Aorta (tissue), 5 donors: ENCODE measurements at places on chromosomes 12 and 14. TPM values are rescaled to one million over a fixed set of nuclear protein-coding genes. Genes with fewer than 3 reads are reported as not detected.

Gene MAPKAPK5
- 44.4 TPM for total RNA-seq

Gene ZNF891
- total RNA-seq = 3.5 TPM

Gene GARIN6
- total RNA-seq = not detected

Gene RNASE13
- total RNA-seq = not detected

Gene DBX2
- total RNA-seq = 0.19 TPM

Gene TSHR
- 0.30 TPM for total RNA-seq

Gene CHGA
- not detected for total RNA-seq

Gene ITPK1
- total RNA-seq = 50.8 TPM

Gene PPP1R1A
- total RNA-seq = 13.6 TPM

Gene OSGEP
- total RNA-seq = 27.5 TPM

GRCh38 chr14:68612049-68612448 is 180.8 kb downstream of the ZFP36L1 start:
- no peak for DNase-seq

GRCh38 chr14:75342762-75343599 is 64.4 kb downstream of the FOS start:
- no peak for DNase-seq

DNA sequence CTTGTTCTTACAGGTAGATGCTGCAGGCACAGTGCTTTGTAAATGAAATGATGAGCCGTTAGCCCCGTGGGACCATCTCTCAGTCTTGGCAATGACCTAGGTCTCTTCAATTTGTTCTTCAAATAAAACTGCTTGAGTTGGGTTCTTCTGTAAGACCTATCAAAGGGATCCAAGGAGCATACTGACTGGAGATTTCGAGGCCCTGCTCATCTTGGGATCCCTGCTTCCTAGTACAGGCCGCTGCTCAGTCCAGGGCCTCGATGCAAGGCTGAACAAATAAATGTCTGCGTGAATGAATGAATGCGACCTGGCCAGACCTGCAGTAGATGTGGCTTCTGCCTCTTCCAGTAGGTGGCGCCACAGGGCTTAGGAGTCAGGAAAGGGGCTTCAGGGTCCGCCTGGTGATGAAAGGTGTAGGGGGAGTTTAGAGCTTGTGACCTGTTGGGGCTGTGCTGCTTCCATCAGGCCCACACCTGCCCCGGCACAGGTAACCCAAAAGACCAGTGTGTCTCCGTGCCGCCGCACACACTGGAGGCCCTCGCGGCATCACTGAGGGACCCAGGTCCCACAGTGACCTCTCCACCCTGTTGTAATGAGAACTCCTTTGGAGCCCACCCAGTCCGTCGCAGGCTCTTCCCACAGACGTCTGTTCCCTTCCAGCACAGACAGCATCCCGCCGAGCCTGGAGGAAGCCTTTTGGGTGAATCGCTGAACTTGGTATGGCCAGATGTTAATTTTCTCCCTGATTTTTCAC is 4.4 kb downstream of the CACNA1C start:
- DNase-seq = peak; percentile 88

DNA sequence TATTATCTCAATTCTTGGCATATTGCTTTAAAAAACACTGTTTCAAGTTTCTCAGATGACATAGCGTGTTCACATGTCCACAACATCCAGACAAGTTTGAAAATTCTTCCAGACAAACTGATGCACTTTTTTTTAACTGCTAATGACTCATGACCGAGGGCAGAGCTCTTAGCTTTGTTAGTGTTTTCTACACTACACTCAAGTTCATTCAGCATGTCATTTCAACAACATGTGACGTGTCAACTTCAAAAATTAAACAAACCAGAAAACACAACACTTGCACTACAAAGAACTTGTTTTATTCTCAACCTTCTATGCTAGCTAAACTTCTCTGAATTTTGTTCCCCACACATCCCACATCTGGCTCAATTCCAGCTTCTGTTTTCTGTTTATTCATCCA is 1186.3 kb upstream of the FLRT2 start:
- no peak for DNase-seq

- peak; percentile 81 for DNase-seq
Measured at GRCh38 chr12:109775172-109775881, 57.9 kb downstream of the TRPV4 start.

DNA sequence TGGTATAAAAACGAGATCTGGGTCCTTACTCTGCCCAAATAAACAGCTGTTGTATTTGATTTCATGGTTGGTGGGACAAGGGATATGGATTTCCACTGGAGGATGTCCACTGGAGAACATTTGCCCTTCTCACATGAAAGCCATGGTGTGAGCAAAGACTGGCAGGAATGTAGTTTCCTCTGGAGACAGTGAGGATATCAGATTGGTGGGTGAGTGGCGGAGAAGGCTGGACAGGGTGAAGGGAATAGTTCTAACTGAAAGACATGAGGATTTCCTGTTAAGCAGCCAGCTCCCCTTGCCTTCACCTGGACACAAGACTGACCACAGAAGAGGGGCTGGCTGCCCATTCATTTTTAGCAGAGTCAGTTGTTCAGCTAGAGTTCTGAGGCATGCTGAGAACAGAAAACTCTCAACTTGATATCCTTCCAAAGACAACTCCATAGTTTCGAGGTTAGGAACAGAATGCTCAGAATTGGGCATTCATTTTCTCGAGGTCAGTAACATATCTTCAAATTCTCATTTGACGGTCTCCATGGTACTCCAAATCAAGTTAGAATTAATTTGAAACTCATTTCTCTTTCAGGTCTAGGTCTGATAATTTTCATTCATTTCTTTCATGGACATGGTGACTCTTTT is 365.7 kb downstream of the LRIG3 start:
- DNase-seq = no peak

- no peak for DNase-seq
Measured at GRCh38 chr12:113413488-113413939, 8.7 kb upstream of the SDSL start.

GRCh38 chr12:6703631-6704030 is 3.0 kb upstream of the PIANP start:
- DNase-seq = peak; percentile 28

DNA sequence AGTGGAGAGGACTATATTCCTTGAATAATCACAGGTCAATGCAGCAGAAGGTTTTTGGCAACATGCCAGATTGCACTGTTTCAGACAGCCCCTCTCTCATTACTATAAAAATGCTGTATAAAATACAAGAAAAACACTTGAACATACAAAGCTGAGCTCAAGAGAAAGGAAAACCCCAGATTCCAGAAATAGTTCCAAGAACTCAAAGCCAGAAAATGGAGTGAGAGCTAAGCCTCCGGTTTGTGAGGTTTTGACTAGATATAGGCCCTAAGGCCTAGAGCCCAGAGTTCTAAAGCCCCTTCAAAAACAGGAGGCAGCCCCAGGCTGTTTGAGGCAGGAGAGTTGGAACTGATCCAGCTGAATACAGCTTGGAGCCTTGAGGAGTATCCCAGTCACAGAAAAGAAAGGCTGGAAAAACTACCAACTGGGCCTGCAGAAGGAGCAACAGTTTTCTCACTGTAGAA is 29.4 kb upstream of the ACTN1 start:
- no peak for DNase-seq

DNA sequence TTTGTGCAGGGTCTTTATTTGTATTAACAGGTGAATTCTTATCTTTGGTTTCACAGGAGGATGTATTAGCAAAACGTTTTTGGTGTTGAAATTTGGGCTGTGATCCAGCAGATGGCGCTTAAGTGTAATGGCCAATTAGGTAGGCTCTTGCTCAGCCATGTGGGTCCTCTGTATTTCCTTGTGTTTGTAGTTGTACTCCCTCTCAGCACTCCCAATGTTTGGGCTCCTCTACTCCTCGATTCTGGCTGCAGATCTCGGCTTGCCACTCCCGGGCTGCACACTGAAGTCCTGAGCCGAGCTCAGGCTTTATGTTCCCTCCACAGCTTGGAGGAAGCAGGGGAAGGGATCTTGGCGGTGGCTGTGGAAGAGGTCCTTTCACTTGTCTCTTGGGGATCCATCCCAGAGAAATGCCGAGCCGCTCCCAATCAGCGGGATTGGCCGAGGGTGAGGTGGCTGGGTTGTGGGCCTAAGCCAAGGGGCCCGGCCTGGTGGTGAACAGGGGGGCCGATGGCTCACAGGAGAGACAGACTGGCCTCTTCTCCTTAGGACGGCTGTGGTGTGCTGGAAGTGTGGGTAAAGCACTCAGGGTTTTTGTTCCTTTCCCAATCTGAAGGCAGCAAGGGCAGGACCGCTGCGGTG is 133.7 kb downstream of the AEBP2 start:
- DNase-seq = no peak

DNA sequence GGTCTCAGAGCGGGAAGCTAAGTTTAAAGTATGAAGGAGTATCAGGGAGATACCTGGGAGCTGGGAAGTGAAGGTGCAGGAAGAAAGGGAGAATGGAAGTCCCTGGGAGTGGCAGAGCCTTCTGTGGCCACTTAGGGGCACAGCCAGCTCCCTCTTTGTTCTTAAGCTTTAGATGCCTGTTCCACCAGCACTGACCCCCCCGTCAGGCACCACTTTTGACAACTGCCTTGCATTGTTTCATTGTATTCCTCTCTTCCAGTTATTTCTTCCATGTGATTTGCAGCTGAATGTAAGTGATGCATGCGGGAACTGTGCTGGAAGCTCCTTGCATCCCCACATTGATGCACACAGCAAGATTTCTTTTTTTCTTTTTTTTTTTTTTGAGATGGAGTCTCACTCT is 2.6 kb downstream of the GALNT16 start:
- DNase-seq = no peak

DNA sequence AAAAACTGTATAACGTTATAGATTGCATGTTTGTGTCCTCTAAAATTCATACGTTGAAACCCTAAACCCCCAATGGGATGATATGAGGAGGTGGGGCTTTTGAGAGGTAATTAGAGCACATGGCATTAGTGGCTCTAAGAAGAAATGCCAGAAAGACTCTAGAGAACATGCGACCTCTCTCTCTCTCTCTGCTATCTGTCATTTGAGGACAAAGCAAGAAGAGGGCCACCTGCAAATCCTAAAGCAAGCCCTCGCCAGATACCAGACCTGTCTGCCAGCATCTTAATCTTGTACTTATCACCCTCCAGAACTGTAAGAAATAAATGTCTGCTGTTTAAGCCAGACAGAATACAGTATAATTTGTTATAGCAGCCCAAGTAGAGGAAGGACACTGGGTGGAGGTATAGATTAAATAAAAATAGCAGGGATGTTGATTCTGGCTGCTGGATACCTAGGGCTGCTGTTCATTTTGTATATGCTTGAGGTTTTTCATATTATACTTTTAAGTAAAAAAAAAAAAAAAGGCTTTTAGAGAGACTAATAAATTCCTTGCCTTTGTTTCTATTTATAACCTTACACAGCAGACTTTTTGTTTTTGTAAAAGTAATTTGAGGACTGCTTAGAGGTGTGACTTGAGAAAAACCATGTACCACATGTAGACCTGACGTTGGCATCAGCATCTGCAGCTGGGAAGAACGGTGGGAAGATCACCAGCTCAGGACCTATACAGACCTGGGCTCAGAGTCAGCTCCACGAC is 26.9 kb downstream of the MOK start:
- no peak for DNase-seq

DNA sequence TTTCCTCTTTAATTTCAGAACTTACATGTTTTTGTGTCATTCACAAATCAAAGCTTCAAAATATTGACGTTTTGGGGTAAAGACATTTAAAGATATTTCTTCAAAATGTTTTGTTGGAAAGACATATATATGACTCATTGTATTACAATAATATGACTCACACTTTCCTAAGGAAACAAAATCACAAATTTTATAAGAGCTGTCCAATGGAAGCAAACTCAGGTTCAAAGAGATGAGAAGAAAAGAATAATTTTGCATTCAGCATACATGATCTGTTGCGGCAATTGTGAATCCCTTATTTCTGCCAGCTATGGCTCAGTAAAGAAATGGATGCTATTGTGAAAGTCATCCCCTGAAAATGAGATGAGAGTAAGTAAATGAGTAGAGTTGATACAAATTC is 82.7 kb downstream of the GRIP1 start:
- no peak for DNase-seq

DNA sequence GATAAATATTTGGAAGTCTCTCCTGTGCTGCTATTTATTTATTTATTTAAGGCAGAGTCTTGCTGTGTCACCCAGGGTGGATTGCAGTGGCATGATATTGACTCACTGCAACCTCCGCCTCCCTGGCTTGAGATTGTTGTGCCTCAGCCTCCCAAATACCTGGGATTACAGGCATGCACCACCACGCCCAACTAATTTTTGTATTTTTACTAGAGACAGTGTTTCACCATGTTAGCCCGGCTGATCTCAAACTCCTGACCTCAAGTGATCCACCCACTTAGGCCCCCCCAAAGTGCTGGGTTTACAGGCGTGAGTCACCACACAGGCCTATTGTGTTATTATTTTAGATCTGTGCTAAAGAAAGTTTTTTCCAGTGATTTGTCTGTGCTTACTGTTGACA is 225.2 kb downstream of the CCER1 start:
- no peak for DNase-seq

GRCh38 chr14:105077649-105077995 is 12.4 kb upstream of the GPR132 start:
- DNase-seq = no peak

DNA sequence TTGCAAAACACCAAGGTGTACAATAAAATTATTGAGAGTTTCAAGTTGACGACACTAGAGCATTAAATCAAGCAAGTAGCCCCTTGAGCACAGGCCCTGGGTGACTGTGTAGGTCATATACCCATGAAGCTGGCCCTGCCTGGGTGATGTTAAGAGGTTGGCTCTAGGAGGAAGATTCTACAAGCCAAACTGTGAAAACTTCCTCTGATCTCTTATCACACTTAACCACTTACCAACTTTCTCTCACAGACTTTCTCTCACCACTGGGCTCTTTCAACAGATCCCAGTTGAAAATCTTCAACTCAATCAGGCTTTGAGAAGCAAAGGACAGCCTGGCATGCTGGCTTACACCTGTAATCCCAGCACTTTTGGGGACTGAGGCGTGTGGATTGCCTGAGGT is 186.9 kb upstream of the BTG1 start:
- DNase-seq = no peak

- no peak for DNase-seq
Measured at GRCh38 chr14:103185051-103186029, 62.1 kb downstream of the TNFAIP2 start.

- no peak for DNase-seq
Measured at GRCh38 chr14:89384023-89384422, 33.0 kb downstream of the FOXN3 start.

- no peak for DNase-seq
Measured at GRCh38 chr12:59904874-59905521, 309.2 kb downstream of the SLC16A7 start.

- no peak for DNase-seq
Measured at GRCh38 chr12:127570793-127571360, 696.1 kb upstream of the TMEM132C start.

DNA sequence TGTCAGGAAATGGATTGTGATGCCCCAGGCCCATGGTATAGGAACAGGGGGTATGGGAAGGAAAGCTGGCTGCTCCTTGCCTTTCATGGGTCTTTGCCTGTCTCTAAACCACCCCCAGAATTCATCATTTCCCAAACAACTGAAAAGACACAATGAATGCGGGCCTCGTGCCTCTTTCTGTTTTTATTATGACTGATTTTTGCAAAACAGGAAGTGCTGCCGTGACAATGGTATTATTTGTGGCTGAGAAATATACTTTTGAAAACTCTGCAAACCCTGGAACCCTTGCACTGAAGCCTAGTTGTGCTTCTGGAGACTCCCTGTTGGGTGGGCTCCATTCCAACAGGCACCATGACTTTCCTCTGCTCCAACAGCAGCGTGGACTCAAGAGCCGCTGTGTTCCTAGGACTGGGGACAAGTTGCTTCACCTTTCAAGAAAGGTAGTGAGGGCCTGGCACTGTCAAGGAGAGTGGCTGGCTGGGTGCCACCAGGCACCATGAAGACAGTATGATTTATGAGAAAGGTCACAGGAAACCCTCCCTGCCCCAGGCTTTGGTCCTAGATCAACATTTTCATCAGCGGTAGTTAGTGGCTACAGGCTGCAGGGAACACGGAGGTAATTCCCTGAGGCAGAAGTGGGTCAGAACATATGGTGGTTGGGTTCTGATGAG is 4.8 kb upstream of the DGLUCY start:
- DNase-seq = peak; percentile 52
